ENCODE measurements at places on chromosomes 1 and 21.

- DNase-seq: no peak
Measured at GRCh38 chr1:205545991-205546390, 41.5 kb downstream of the CDK18 start.

DNA sequence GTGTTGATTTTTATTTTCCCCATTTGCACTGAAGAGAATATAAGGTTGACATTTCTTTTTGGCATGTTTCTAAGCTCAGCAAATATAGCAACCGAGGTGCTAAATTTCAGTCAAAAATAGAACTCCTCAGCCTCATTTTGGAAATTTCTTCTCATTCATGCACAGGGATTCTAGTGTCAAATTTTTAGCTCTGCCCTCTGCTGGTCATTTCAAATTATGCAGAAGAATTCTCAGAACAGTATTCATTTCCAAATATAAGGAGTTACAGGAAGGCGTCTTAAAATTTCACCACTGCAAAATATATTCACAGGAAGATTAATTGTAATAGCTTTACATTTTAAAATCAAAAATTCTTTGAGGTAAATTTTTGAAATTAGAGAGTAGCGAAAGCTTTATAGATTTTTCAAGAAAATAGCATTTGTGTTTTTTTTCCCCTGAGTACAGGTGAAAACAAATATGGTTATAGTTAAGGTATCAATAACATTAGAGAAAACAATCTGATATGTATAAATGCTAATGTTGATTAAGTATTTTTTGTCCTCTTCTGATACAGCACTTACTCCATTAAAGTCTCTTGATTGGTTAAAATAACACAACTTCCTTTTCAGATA, 57.9 kb downstream of the FMN2 start:
- DNase-seq: peak; percentile 4

GRCh38 chr1:30908696-30909364, at the start of gene SDC3:
TSS of gene SDC3 (minus strand) at chr1:30908758. CDS start at chr1:30908586, 172 bp downstream.
- no peak for DNase-seq

GRCh38 chr21:45826676-45827301, 154.8 kb upstream of the COL6A1 start:
- DNase-seq: no peak

DNA sequence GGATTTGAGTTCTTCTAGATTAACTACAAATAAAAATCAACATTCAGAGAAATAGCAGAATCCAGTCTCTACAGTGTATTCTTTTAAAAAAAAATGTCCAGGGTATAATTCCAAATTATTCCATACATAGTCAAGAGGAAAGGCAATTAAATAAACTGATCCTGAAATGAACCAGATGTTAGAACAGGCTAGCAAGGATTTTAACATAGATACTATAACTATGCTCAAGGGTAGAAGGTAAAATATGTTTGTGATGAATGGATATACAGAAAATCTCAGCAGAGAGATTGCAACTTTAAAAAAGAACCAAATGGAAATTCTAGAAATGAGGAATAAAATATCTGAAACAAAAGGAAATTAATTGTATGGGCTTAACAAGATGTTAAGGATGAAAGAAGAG, 32.4 kb downstream of the CYYR1 start:
- no peak for DNase-seq

Data from NCI-H2171 treated with DMSO at 0.1 percent for 48 hours (cell line).